Activated B cell treated with CpG ODN at 0.5 μM for 24 hours (primary cell): ENCODE measurements at places on chromosomes 7 and 10.

DNA sequence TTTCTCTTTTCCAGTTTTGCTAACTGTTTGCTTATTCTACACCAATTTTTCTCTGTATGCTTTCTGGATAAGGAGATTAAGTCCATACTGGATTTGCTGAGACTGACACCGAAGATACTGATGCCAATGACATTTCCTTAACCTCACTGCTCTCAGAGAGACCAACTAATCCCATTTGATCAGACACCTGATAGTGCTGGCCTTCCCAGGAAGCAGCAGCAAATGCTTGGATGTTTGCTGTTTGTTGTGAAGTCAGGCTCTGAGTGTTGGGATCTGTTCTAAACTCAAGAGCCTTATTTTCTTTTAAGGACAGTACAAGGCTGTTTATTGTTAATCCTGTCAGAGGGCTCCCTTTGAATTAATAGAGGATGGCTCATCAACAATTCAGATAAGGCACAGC, 143.3 kb downstream of the ANK3 start:
- DNase-seq: no peak

DNA sequence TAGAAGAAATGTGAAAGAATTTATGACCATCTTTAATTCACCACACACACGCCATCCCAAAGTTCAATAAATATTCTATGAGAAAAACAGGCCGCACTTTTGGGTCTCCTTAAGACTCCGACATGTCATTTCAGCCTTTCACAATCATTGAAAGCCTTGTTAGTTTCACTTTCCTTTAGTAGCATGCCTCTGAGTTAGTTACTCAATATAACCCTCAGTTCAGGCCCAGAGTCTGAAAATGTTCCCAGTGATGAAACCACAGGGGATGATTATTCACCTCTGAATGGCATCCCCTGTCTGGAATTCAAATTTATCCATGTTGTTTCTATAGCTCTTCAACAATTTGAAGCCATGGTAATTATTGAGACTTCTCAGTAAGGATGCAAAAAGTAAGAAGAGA, 278.1 kb upstream of the NRP1 start:
- DNase-seq: no peak

- no peak for DNase-seq
Measured at GRCh38 chr10:29329420-29329819, 40.5 kb downstream of the LYZL1 start.

DNA sequence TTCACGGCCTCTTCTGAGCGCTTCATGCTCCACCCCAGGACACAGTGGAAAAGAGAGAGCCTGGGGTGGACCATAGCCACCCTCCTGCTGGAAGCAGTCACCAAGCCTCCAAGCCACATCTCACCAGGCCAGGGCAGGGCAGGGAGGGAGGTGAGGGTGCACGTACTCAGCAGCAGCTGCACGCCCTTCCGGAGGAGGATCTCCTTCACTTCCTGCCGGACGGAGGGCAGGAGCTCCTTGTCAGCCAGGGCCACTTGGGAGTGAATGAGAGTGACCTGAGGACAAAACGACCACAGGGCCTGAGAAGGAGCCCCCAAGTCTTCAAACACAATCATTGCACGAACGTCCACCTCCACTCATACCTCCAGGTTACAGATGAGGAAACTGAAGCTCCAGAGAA, 15.0 kb downstream of the AIFM2 start:
- no peak for DNase-seq

- no peak for DNase-seq
Measured at GRCh38 chr7:112234147-112234546, 27.7 kb downstream of the ZNF277 start.

DNA sequence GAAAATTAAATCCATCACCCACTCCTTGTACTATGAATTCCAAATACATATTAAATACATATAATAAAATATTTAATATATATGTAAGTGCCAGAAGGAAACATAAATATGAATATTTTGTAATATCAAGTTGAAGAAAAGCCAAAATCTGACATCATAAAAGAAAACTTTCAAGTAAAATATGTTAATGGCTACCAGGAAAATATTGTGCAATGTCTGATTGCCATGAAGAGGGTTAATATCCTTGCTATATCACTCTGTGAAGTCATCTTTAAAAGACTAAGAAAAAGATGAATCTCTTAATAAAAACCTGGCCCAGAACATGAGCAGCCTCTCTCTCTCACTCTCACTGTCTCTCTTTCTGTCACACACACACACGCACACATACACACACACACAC, 130.2 kb downstream of the EGFR start:
- no peak for DNase-seq

GRCh38 chr7:33196221-33196620, 66.9 kb downstream of the BBS9 start:
- DNase-seq: no peak

DNA sequence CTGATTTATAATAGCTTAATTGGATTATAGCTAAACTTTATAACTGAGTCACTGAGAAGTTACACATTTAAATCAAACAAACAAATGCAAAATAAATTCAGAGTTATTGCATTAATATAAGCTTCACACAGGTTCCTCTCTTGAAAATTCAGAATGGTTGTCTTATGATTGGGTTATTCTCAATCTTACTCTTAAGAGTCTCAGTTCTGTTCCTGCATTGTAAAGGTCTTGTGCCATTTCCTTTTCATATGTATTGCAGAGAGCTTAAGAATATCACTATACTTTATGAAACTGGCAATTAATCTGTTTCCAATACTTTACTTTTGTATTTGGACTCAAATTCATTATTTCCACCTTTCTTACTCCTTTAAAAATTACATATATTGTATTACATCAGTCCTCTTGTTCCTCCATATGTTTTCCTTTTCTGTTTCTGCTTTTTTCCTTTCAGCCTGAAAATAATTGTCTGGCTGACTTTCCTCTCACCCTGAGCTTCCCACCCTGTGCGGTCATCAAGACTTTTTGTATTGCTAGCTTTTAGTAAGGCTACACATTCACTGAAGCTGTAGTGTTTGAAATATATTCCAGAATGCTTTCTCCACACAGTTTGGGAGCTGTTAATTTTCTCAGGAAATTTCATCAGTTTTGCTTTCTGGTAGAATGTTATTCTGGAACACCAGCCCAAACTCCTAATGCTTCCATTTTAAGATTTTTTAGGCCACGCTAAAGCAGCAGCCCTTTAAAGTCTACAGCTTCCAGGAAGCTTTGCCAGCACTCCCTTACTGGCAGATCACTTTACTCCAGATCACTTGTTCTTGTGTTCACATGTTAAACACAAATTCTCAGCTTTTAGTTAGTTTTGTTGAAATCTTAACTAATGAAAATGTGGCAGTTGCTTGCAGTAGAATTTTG, 139.4 kb downstream of the KCND2 start:
- DNase-seq: no peak

GRCh38 chr10:59240582-59241183, 64.2 kb downstream of the PHYHIPL start:
- no peak for DNase-seq

DNA sequence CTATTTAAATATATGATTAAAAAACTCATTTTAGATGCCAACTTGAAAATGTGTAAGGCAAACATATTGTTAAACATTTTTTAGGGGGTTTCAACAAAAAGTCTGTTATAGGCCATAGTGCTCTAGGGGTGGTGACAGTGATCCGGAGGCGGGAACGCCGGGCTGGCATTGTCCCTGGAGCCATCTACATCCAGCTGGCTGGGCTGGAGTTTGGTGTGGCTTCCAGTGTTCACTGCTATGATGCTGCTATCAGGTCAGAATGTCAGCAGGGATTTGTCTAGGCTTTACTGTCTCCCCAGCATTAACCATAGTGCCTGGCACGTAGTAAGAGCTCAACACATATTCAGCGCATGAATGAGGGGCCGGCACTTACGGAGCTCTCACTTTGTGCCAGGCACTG, 1.9 kb upstream of the SLC18A2 start:
- no peak for DNase-seq

- DNase-seq: no peak
Measured at GRCh38 chr7:134176037-134176350, 48.9 kb downstream of the LRGUK start.

- DNase-seq: peak; percentile 78
Measured at GRCh38 chr10:48671914-48672595, 12.6 kb upstream of the WDFY4 start.

DNA sequence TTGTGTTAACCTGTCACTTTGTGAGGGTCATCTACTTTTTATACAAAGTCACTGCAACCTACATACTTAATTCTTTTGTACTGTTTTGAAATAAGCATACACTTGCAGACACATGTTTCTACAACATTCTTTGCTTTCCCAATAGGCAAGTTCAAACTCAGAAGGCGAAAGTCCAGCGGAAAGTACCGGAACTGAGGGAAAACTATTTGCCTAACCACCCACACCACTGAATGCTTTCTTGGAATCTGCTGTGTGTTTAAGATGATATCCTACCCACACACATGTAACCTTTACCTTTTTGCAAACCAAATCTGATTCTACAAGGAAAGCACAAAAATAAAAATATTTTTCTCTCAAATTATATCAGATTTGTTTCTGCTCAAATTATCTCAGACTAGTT, 139.4 kb upstream of the AGR3 start:
- DNase-seq: no peak

DNA sequence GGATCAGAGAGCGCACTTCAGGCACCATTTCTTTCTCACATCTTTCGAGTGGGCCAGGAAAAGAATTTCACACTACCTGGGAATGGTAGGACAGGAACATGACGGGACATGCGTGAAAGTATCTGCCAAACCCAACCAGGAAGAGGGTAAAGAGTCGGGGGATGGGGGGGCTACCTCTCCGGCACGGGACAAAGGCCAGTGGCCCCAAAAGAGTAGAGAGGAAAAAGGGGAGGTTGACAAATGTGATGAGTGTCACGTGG, 830 bp upstream of the BEND7 start:
- no peak for DNase-seq
